Neural progenitor cell (in vitro differentiated cells): ENCODE measurements at places on chromosomes 16 and 17.

- DNase-seq = no peak
Observed at GRCh38 chr16:10121897-10122425, 60.3 kb downstream of the GRIN2A start.

GRCh38 chr17:50668025-50668837 is 33.5 kb downstream of the ABCC3 start:
- DNase-seq = no peak

DNA sequence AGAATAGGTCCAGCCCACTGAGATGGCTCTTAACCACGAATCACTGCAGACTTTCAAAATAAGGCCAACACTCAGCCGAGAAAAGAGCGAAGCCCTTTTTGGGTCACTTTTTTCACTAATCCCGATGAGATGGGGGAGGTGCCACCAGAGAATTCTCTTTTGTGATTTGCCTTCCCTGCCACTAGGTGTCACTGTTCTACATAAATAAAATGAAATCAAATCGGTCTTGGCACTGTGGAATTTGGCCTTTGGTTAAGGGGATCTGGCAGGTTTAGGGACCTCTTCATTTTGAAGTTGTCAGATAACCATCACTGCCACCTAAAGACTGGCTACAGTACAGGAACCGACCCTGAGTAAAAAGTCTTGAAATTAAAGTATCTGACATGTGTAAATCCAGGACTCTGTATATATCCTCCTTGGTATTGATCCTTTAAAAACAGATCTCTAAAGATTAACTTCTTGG is 147.0 kb downstream of the HS3ST4 start:
- peak; percentile 86 for DNase-seq

DNA sequence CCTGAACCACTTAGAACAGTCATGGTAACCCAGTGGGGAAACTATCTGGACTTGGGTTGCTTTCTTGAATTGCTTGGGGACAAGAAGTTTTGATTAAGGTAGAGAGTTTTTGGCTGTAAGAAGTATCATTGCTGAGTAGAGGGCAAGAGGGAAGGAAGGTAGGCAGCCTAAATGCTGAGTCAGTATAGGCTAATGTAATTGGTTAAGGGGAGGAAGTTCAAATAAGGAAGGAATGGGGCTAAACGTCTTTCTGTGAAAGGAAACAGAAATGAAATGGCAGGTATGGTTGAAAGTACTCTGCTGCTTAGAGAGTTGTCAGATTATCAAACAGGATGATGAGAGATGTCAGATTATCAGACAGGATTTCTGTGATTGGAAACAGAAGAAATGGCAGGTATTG is 20.3 kb downstream of the KPNB1 start:
- no peak for DNase-seq

GRCh38 chr17:79647456-79647915 is 36.6 kb upstream of the RBFOX3 start:
- no peak for DNase-seq

DNA sequence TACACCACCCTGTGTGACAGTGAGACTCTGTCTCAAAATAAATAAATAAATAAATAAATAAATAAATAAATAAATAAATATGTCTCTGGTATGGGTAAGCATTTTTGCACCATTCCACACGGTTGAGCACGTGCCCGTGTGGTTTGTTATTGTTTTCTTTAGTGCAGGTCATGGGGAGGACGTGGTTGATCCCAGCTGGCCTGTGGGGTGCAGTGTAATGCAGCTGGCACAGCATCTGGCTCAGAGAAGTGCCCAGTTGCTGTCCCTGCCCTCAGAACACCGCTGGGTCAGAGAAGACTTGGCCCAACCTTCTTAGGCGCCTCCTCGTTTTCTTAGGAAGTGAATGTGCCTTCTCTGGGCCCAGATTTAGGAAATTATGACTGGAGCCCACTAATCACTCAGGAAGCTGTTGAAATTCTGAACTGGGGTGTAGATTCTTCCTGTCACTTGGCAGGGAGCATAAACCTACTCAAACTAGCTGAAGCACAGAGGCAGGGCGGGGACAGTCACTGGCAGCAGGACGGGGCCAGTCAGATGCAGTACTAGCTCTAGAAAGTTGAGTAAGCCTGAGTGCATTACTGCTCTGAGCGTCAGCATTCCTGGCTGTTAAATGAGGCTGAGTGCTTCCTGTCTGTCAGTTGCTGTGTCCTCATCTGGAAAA is 85.9 kb downstream of the SNX29 start:
- no peak for DNase-seq

DNA sequence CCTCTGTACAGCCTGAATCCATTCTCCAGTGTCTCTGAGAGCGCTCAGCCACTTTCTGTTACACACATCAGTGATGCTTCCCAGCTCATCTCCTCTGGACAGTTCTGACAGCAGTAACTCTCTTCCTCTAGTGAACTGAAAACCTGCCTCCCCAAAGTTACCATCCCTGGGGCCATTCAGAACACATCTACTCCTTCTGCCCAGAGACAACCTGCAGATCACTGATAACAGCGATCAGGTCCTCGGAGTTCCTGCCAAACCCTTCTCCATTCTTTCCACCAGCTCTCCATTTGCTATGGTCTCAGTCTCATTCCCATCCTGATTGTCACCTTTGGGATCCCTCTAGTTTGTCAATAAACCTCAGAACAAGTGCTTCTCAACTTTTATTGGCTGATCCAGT is 7.3 kb downstream of the ZZEF1 start:
- DNase-seq = no peak

DNA sequence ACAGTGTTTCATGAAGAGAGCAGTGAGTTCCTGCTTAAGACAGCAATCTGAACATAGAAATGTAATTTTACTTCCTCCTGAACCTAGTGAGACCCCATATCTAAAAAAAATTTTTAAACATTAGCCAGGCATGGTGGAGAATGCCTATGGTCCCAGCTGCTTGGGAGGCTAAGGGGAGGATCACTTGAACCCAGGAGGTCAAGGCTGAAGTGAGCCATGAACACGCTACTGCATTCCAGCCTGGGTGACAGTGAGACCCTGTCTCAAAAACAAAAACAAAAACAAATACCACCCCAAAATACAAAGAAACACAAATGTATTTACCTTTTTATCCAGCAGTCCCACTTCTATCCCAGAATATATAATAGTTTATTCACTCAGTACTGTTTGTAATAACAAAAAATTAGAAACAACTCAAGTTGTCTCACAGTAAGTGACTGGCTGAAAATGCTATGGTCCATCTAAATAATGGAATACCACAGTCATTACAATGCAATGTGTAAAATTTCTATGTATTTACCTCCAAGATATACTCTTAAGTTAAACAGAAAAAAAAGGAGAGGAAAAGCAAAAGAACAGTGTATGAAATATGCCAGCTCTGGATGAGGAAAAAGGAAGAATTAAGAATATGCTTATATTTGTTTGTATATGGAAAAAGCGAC is 16.3 kb downstream of the CFDP1 start:
- DNase-seq = no peak

DNA sequence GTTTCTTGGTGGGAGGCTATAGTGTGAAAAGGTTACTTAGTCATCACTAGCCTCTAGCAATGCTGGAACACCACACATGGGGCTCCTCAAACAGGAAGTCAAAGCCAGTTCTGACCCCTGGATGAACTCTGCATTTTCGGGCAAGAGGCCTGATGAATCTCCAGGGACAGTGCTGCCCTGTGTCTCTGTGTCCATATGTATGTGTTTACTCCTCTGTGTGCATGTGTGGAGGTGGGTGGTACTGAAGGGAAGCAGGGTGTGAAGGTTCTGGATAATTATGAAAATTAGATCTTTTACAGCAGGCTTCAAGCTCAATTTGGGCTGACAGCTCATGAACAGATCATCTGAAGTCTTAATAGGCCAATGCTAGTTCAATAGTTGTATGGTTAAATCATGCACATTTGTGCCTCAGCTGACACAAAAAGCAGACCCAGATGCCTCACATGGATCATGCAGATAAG is 133.6 kb downstream of the SNX11 start:
- no peak for DNase-seq

DNA sequence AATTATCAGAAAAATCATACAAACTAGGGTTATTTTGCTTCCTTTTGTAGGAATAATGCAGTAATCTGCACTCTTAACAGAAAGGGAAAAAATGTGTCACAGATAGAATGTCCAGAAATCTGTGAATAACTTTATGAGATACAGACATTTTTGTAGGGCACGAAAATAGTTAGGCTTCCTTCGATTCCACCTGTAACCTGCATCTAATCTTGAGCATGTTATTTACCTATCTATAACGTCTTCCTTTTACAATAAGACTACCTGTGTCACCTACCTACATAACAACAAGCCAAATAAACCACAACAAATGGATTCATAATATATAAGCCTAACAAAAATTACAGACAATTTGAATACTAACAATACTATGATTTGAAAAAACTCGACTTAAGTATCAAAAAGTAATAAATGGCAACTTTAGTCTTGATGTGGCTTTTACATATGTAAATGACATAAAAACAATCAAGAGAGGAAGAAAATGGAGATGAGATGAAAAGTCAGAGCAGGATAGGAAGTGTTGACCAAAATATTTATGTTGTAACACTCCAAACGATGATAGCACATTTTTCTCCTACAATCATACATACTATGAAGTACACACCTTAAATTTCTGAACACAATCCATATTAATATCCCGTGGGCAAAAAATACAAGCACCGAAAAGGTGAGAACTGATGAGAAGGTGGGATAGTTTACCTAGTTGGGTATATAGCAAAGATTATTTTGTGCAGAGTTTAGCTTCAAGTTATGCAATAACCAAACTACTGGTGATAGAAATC is 2.5 kb downstream of the STAT5B start:
- no peak for DNase-seq

GRCh38 chr17:20091174-20092029 is 82.2 kb downstream of the SPECC1 start:
- no peak for DNase-seq

DNA sequence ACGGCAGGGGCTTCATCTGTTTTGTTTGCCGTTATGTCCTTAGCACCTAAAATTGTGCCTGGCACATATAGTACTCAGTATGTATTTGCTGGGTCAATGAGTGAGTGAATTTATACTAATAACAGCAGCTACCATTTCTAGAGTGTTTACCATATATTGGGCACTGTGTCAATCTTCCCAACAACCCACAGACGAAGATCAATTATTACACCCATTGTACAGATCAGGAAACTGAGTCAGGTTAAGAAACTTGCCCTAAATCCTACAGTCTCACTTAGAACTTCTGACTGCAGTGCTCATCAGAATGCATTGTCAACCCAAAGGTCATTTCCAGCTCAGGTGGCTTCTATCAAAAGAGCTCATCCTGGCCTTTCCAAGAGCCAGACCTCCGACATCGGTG is 44.5 kb upstream of the MEOX1 start:
- DNase-seq = no peak

DNA sequence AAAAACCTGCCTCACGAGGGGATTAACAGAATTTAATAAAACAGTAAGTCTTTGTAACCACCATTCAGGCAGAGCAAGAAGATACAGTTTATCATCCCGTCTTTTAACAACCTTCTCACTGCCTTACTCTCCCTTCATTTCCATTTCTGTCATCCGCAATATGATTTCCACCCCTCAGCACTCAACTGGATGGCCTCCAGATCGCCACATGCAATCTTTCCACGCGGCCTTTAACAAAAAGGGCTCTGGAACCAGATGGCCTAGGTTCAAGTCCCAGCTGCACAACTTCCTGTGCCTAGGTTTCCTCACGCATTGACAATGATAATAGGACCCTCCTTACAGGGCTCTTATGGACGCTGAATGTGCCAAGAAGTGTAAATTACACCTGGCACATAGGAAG is 103.6 kb downstream of the GAS7 start:
- DNase-seq = no peak

DNA sequence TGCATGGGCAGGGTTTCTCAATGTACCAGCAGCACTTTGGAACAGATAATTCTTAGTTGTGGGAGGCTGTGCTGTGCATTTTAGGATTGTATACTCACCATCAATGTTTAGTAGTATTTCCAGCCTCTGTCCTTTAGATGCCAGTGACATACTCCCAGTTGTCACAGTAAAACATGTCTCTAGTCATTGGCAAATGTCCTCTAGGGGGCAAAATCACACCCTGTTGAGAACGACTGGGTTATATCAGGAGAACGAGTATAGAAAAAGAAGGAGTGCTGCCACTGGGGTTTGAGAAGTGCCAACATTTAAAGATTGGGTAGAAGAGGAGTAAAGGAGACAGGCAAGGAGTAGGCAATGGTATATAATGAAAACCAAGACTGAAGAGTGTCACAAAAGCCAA is 37.9 kb upstream of the SMIM36 start:
- DNase-seq = peak; percentile 56

DNA sequence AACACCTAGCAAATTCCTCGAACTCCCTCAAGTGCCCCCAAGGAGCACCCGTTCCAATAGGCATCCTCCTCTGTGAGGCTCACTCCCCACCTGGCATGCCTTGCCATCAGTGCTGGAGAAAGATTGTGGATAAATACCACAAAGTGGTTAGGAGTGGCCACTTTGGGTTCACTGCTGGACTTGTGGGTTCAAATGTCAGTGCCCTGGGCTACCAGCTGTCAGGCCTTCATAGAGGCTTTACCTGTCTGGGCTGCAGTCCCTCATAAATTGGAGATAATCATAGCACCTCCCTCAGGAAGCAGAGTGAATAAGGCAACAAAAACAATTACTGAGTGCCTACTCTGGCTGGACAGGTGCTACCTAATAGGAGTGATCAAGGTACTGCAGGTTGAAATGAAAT is 1.5 kb upstream of the SYT17 start:
- no peak for DNase-seq

DNA sequence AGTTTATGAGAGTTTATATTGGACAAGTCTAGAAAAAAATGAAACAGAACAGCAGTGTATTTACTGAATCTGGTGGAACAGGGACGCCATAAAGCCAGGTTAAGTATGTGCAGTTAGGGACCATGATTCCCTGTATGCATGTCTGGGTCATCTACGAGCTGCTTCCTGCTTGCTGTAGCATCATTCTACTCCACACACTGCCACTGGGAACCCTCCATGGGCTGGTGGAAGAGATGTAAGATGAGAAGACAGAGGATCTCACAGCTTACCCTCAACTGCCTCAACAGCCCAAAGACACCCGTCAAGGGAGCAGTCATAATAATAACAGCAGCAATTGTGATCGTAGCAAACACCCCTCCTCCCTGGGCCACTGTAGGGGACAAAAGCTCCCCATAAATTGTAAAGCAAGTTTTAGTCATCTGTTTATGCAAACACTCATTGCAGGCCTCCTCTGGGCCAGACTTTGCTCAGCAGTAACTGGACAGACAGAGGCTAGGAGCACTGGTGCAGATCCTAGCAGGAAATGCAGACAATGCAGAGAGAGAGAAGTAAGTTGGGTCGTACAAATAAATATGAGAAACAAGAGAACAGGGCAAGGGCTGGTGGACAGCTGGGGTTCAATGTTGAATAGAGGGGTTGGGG is 188.0 kb downstream of the SOX9 start:
- DNase-seq = no peak

- DNase-seq = no peak
Observed at GRCh38 chr16:68347605-68348004, 36.8 kb downstream of the PRMT7 start.

GRCh38 chr17:54901230-54901822 is 674 bp downstream of the TOM1L1 start:
- no peak for DNase-seq
